ENCODE measurements at places on chromosomes 7 and 10.

- no peak for DNase-seq
These were observed 26.4 kb downstream of the AUTS2 start for GRCh38 chr7:69624435-69625230.

DNA sequence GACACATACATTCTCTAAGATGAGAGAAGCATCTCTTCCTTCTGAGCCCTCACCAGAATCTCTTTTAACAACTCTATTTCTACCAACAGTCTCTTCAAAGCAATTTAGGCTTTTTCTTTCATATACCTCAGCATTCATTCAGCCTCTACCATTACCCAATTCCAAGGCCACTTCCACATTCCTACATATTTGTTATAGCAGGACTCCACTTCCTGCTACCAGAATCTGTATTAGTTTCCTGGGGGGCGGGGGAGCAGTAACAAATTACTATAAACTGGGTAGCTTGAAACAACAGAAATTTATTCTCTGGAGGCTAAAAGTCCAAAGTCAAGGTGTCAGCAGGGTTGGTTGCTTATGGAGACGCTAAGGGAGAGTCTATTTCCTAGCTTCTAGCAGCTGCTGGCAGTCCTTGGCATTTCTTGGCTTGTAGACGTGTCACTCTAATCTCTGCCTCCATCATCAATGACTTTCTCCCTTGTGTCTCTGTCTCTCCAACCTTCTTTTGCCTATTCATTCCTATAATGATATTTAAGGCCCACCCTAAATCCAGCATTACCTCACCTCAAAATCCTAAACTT lies 7.4 kb downstream of the PRPS1L1 start:
- DNase-seq, result no peak

DNA sequence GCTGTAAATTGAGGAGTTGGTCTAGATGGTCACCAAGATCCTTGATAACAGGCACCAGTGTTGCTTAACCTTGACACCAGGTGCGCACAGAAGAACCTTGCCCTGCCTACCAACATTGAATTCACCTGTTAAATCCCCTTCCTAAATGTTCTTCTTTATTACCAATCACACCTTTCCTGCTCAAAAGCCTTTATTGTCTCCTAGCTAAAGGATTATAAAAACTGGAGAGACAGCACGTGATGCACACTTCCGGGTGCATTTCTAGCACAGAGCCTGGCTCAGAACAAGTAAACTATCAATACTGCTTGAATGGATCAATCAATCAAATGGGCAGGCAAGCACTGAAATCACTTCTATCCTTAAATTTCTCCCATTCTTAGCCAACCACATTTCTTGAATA lies 56.3 kb downstream of the SVIL start:
- no peak for DNase-seq

DNA sequence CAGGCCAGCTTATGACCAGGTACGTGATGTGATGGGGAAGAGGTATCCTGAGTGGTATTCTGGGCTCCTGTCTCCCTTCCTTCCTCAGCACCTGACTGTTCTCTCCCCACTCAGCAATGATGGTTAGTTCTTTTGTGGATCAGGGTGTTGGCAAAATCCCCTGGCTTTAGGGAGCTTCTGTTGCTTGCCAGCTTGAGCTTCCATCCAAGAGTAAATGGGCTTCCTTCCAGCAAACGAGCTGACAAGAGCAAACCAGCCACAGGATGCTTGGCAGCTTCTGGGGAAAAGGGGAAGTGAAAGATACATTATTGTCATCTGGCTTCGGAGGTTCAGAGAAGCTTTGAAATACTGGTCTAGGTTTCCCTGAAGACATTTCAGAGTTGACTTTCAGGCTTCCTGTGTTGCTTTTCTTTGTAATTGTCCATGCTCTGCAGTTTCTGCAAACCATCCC lies 5.2 kb downstream of the DUSP5 start:
- no peak for DNase-seq

GRCh38 chr10:96814264-96814663 lies 17.8 kb upstream of the LCOR start:
- DNase-seq, result no peak

- peak; percentile 17 for DNase-seq
These were observed 64.0 kb downstream of the RASGEF1A start for GRCh38 chr10:43202657-43203447.

DNA sequence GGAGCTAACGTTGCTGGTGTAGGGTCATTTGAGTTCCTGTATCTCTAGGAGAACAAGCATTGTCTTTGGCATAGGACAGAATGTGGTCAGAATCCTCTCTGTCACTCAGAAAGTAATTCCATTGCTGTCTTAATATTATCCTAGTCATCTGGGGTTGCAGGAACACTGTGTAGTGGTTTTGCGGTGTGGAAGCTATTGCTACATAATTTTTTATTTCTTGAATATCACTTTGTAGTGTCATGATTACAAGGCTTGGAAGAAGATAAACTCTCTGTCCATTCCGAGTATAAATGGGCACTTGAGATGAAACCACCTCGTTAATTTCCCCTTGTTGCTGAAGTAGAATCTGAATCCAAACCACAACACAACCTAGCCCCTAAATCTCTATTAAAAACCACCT lies 919.2 kb downstream of the LRMDA start:
- DNase-seq, result no peak

DNA sequence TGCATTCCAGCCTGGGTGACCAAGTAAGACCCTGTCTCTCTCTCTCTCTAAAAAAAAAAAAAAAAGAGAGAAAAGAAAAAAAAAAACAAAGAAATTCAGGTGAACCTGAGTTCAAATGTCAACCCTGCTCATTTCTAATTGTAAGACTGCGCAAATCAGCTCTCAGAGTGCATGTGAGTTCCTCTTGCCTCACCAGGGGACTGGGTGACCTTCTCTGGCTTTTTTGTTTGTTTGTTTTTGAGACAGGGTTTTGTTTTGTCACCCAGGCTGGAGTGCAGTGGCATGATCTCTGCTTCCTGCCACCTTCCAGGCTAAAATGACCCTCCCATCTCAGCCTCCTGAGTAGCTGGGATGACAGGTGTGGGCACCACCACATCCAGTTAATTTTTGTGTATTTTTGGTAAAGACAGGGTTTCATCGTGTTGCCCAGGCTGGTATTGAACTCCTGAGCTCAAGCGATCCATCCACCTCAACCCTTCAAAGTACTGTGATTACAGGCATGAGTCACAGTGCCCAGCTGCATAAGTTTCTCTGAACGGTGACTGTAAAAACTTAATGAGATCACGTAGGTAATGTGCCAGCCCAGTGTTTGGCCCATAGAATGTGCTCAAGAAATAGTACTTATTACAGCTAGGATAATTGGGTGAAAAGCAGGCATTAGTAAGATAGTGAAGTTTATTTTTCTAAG lies 45.3 kb upstream of the BAMBI start:
- DNase-seq, result no peak

- DNase-seq, result no peak
These were observed 185.9 kb downstream of the CRPPA start for GRCh38 chr7:16235147-16236114.

GRCh38 chr10:50593523-50594376 lies 30.0 kb downstream of the SGMS1 start:
- no peak for DNase-seq

DNA sequence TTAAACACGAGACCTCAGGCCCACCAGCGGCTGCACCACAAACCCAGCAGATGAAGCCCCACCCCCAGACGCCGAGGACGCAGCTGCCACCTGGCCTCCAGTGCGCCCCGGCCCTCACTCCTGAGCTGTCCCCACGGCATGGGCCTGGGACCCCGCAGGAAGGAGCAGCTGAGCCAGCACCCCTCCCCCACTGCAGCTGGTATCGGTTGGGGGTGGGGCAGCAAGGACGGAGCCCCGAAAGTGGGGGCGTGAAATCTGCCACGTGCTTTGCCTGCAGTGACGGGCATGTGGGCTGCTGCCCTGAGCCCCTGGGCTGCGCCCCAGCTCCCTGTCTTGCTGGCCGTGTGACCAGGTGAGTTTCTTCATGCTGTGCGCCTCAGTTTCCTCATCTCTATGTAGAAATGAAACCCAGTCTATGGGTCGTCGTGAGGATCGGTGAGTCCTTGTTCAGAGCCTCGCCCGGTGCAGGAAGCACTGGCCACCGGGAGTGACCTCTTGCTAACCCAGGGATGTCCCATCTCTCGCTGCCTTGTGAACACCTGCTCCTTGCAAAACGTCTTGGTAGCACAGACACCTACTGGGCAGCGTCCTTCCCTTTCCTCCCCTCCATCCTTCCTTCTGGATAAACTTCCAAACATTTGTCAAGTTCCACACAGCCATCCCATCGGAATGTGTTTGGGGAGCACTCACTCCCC lies 32.0 kb downstream of the CFAP46 start:
- no peak for DNase-seq

- DNase-seq, result no peak
These were observed 107.2 kb upstream of the LYZL2 start for GRCh38 chr10:30736685-30737232.

DNA sequence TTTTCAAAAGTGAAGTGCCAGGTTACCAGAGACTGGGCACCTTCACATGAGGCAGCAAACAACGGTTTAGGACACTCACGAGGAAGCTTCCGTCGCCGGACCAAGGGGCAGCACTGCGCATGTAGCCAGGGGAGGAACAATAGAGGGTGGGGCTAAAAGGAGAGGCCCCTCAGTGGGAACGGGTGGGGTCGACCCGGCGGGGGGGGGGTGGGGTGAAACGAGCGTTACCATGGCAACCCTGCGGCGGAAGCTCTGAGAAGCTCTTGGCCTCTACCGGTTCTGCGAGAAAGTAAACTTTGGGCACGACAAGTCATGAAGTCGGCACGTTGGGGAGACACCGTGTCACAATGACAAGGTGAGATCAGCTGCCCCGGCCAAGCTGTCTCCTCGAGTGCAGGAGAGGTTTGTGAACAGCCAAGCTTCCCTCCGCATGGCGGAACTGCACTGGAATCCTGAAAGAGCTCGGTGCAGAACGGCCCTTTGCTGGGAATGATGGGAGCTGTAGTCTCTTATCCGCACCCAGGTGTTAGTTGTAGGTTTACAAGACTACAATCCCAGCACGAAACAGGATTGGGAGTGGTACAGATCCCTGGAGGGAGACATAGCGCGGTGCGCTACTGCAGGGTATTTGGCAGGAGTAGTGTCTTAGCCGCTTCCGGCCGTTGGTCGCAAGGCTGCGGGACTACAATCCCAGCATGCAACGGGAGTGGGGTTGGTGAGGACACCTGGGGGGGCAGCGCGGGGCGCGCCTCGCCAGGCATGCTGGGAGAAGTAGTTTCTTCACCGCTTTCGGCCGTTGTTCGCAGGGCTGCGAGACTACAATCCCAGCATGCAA lies 72.8 kb upstream of the ZNF722 start:
- DNase-seq, result peak; percentile 79

DNA sequence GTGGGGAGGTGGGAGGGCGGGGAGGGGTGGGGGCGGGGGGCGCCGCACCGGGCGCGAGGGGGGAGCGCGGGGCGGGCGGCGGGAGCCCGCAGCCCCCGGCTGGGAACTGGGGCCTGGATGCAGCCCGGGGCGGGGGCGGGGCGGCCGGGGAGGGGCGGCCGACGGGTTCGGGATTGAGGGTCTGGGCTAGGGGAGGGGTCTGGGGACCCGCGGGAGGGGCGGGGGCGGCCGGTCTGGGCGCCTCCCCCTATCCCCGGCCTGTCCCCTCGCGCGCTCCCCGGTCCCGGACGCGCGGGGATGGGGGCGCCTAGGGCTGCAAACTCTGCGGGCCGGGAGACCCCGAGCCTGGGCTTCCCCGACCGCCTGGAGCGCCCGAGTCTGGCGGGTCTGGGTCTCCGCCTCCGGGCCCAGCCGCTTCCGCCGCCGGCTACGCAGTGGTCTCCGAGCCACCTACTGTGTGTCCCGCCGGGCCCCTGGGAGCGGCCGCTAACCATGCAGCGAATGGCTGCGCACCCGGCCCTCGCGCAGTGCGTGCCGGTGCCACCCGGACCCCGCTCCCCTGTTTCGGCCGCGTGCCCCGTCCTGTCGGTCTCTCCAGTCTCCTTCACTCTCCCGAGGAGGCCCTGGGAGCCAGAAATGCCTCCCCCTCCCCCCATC lies 375 bp upstream of the FGF8 start:
- DNase-seq, result no peak
